NAMALWA (cell line): ENCODE measurements at places on chromosomes 7 and 10.
A peak's percentile ranks its signal among the peaks of the same experiment; 100 is the strongest.

GRCh38 chr7:124856299-124856888 lies 73.2 kb downstream of the POT1 start:
- peak; percentile 78 for DNase-seq

DNA sequence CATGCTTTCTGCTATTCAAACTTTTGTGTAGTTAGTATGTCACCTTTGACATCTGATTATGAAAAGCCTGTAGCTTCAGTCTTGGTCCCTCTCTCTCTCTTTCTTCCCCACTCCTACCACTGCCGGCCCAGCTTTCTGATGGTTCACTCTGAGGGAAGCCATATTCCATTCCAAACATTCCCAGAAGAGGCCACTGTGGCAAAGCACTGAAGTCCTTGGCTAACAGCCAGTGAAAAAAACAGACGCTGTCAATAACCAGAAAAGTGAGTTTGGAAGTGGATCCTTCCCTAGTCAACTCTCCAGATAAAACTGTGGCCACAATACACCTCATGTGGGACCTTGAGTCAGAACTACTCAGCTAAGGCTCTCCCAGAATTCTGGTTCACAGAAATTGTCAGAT lies 950.7 kb upstream of the PHF14 start:
- no peak for DNase-seq

DNA sequence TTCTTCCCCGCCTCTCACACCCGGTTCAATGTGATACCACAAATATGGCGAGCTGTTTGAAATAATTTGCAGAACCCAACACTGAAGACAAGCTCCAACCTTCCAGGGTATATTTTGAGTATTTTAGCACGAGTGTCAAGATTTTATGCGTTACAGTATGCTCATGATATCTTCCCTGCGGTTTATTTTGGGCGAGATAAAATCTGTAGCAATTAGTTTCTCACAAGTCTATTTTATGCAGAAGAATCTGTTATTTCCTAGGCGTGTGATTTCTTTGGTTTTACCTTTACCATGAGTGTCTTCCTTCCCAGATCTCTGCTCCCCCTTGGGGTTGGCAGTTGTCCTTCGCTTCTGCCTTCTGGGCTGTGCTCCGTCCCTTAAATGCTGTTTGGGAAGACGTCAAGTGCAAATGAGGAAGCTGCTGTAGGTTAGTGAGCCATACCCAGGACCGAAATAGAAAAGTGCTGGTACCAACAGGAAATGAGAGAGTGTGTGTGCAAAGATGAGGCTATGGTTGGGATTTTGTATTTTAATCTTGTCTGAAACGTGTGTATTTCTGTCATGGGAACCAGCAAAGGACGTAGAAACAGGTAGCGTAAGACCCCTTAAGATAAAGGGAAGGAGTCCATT lies 299.8 kb downstream of the KLF6 start:
- DNase-seq, result peak; percentile 75

DNA sequence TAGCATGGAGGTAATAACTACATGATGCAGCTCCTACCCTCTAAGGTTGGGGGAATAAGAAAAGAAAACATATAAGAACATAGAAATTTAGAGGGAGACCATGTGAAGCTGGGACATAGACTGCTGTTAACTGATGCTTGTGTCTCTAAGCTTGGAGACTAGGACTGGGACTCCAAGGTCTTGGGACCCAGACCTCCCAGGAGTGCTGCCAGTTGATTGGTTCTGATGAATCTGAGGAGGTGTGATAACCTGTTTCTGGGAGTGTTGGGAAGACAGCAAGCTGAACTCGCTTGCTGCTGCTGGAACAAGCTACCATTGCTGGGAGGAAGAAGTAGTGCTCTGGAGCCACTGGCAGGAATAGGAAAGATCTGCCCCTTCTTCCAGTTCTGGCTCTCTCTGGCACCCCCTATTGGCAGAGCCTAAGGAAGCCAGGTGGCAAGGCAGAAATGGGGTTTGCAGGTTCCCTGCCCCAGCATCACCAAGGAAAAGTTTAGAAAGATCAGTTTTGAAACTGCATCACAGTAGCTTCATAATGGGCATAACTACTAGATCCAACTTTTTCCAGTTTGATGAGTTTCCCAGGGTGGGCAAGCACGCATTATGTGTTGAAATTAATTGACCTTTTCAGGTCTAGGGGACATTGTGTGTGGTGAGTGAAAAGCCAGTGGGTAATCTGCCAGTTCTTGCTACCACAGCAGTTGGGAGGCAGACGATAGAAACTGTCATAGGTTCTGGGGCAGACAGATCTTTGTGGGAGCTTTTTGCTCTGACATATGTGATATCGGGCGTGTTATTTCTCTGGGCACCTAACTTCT lies 140.7 kb downstream of the SND1 start:
- DNase-seq, result peak; percentile 65

GRCh38 chr7:107996072-107996882 lies 6.7 kb downstream of the LAMB1 start:
- no peak for DNase-seq
